Cardiac septum (tissue), 1 donor: ENCODE measurements at places on chromosomes 3 and 15.

GRCh38 chr15:68018797-68019444, 35.2 kb upstream of the PIAS1 start:
- DNase-seq = no peak

DNA sequence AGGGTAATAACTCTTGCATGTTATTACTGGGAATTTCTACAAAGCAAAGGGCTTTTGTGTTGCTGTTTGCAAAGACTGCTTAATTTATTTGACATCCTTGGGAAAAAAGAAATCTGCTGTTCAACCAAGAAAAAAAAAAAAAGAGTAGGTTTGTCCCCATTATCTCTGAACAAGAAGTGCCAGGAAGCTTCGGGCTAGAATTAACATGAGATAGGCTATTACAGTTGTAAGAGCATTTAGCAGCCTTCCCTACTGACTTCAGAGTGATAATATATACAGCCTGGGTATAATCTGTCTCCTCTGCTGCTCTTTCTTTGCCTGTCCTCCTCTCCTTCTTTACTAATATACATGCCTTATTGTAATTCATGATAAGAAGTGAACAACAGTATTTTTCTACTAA, 23.3 kb upstream of the CHMP2B start:
- DNase-seq = no peak

DNA sequence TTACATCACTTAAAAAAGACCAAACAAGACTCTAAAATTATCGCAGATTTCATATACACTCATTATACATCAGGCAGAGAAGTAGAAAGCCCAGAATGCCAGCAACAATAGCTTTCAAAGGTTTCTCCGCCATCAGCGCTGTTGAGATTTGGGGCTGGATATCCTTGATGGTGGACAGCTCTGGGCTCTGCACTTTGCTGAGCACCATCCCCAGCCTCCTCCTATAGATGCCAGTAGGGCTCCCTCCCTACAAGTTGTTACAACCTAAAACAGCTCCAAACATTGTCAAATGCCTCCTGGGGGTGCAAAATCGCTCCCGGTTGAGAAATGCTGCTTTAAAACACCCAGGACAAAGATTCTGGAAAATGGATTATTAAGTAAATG, 73.5 kb downstream of the ATP10A start:
- DNase-seq = no peak

DNA sequence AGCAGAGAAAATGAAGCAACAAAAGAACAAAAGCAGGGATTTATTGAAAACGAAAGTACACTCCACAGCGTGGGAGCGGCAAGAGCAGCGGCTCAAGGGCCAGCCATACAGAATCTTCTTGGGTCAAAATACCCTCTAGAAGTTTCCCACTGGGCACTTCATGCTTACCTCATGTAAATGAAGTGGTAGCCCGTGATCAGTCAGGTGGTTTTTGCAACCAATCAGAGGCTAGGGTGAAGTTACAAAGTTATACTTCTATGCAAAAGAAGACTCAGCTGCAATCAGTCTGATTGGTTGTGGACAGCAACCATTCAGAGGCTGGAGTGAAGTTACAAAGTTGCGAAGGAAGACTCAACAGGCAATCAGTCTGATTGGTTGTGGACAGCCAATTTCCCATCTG, 37.8 kb upstream of the TRH start:
- no peak for DNase-seq

- no peak for DNase-seq
Observed at GRCh38 chr3:27671101-27671500, 51.0 kb downstream of the EOMES start.

DNA sequence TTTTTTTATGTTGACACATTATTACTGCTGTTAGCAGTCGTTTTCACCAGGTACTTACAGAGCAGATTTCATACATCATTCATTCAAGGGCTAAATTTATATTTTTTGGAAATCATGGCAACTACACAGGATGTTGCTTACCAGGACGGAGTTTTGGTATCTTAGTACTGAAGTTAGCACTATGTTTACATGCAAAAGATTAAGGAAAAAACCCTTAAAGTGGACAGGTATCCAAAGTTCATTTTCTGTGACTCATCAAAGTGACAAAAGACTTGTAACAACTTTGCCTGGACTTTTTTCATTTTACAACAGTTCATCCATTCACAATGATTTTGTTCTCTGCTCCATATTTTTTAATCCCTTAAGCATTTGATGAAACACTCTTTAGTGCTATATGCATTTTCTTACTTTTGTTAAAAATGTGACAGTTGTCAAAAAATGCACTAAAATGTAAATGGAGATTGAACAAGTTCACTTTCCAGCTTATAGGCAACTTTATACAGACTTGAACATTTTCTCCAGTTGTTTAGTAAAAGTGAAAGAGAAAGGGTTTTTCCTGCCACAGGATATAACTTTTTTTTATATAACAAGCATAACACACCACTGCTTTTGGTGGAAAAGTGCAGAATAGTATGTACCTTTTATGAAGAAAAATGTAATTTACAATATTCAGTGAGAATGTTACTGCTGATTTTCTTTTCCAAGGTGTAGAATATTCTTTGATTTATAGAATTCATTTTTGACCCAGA, 104.1 kb downstream of the STT3B start:
- no peak for DNase-seq
